ENCODE measurements at places on chromosomes 16 and 17.

DNA sequence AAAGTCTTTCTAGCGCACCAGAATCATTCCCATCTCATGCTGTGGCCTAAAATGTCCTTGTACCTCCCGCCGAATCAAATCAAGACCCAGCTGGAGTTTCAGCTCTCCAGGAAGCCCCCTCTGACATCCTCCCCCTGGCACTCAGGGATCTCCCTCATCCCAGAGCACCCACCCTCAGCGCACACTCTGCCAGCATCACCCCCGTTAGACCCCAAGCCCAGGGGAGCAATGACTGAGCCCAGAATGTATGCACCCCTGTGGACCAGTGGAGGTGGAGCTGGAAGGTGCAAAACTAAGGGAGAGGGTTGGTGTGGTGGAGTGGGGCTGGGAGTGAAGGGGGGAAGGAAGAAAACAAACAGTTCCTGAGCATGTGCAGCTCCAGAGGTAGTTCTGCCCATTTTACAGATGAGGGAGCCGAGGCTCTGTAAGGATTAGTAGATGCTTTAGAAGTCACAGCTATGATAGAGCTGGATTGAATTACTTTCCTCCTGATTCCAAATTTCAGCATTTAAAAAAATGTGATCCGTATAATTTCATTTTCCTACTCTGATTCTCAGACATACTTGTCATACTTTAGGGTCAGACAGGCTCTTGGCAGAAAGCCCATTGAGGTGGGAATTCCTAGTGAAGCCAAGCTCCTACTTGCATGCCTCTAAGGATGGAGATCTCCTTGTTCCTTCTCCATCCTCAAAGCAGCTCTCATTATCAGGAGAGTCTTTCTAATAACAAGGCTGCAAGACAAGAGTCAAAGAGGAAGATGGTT is 242.7 kb downstream of the KATNIP start:
- DNase-seq = no peak

DNA sequence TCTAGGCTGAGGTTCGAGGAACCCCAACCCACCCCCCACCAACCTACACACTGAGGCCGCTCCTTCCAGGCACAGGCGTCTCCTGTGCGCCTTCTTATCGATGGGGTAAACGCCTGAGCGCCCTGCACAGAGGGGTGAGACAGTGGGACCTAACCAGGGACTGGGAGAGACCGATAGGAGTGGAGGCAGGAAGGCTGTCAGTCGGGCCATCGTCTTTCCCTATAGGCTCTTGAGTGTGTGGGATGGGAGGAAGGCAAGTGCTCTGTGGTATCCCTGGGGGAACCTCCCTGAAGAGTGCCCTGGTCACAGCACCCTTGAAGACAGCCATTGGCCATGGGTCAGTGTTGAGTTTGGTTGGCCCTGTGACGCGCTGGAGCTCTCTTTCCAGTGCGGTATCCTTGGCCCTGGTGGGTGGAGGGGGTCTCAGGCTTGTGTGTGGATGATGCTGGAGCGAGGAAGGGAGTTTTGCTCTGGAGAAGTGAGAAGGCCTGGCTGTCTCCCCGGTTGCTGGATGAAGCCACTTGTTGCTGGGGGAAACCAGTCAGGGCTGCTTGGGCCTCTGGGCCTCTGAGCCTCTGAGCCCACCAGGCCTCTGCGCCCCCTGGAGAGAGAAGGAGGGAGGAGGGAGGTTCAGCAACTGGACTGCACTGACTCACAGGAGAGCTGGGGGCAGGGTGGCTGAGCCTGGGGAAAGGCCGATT is 1.7 kb downstream of the GPRC5C start:
- peak; percentile 69 for DNase-seq

- DNase-seq = no peak
Observed at GRCh38 chr16:75390926-75391653, 42.2 kb downstream of the CFDP1 start.

- no peak for DNase-seq
Observed at GRCh38 chr17:1251866-1252608, 18.2 kb upstream of the BHLHA9 start.

- DNase-seq = peak; percentile 94
Observed at GRCh38 chr17:17044846-17045561, 2.7 kb downstream of the MPRIP start.

- DNase-seq = no peak
Observed at GRCh38 chr17:15119968-15120367, 145.2 kb downstream of the PMP22 start.

GRCh38 chr16:80556481-80556880 is 15.7 kb downstream of the DYNLRB2 start:
- DNase-seq = no peak

- DNase-seq = no peak
Observed at GRCh38 chr17:601926-602303, 112.7 kb downstream of the VPS53 start.

- no peak for DNase-seq
Observed at GRCh38 chr16:53822936-53823529, 119.1 kb downstream of the FTO start.

DNA sequence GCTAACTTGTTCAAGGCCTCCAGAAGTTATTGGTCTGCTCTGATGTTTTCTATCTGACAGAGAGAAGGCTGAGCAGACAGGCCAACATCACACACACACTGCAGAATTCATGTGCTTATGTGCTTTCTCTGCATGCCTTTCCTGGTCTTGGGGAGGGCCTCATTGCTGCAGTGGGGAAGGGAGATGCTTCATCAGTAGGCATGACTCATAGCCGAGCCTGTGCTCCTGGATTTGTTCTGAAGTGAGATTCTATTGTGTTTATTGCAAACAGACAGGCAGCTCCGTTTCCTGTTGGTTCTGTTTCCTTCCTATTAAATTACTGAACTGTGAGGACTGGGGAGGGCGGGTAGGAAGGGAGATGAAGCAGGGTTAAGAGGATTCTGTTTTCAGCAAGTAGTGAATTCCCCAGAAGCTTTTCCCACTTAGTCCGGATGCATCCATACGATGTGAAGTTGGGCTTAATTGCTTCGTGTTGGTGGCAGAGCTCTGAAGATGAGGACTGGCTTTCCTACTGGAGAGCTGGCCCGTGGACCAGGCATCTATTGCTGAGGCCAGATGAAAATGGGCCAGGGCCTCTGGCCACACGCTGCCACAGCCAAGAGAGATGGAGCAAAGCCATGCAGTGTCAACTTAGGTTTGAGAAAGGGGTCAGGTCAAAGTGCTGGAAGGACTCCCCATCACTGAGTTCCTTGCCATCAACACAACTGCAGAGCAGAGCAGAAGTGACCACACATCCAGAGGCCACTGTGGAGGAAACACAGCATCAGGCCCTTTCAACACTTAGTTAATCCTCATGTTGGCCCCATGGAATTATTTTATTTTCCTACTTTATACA is 179.3 kb downstream of the UTP18 start:
- peak; percentile 18 for DNase-seq

DNA sequence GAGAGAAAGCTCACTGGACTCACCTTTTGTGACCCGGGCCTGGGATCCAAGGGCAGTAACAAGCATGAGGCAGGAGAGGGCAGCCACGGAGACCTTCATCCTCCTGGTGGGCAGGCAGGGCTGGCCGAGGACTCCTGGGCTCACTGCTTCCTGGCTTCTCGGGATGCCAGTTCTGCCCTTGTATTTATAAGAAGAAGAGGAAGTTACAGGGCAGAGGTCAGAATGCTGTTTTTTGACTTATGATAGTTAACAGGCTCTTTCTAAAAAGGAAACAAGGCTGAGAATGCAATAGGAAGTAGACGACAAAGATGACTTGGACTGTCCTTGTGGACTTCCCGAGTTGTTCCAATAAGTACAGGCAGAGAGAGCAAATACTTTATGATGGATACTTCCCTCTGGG is at the start of gene CCL23:
TSS of gene CCL23 (minus strand) at position 174 of the 400 bp plus-strand sequence. CDS start at position 99, 75 bp downstream.
- DNase-seq = no peak

DNA sequence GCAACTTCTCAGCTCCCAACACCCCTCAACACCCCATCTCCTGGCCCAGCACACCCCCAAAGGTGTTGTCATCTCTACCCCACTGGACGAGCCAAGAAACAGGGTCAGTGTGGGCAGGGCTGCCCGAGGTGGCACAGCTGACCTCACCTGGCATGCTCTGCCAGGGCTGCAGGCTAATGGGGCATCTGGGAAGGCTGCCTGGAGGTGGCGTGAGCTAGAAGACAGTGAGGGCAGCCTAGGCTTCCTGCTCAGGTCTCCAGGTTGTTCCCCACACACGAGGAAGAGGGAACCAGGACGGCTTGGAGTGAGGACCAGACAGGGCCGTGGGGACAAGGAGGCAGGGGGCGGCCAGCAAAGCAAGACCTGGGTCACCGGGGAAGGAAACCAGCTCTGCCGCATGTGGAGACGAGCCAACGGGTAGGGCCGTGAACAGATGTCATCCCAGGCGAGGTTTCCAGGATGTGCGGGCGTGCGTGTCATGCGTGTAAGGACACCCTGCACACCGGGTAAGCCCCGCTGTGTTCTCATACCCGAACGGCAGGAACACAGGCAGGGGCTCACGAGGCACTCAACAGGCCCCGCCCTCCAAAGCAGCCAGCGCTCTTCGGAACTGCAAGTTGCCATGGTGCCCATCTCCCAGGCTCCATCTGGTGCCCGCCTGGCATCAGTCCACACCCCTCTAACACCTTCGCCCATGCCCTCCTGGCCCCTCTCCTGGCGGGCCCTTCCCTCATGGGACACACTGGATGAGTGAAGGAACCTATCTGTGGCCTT is 29.6 kb upstream of the PVALEF start:
- no peak for DNase-seq

DNA sequence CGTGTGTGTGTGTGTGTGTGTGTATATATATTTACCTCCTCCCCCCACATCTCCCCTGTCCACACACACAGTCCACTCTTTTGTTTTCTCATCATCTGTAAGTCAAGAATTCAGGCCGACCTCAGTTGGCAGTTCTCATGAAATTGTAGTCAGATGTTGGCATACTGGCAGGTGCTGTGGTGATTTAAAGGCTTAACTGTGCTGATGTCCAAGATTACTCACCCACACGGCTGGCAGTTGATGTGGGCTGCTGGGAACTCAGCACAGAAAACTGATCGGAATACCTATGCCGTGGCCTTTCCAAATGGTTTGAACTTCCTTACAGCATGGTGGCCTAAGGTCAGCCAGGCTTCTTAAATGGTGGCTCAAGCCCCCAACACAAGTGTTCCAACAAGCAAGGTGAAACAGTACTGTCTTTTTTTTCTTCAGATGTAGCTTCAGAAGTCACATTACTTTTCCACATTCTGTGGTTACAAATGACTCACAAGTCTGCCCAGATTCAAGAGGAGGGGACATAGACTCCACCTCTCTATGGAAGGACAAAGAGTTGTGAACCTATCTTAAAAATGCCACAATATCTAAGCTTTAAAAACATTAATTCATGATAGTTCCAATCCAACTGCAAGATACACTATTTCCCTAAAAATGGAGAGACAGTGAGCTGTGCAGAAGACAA is 198.5 kb upstream of the HS3ST4 start:
- DNase-seq = peak; percentile 16

DNA sequence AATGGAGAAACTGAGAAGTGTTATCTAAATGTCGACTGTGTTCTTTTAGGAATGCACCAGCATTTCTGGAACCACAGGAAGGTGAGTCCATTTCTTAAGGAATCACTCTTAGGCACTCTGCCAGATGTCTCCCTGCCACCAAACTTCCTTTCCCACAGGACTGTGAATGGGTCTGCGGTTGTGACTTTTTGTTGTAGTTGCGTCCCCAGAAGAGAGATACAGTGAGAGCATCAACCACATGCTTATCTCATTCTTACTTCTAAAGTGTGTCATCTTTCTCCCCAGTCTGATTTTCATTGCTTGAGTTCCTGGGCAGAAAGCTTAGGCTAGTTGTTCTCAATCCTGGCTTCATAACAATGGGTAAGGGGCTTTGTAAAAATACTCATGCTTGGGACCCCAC is 13.4 kb downstream of the ITPRIPL2 start:
- no peak for DNase-seq

DNA sequence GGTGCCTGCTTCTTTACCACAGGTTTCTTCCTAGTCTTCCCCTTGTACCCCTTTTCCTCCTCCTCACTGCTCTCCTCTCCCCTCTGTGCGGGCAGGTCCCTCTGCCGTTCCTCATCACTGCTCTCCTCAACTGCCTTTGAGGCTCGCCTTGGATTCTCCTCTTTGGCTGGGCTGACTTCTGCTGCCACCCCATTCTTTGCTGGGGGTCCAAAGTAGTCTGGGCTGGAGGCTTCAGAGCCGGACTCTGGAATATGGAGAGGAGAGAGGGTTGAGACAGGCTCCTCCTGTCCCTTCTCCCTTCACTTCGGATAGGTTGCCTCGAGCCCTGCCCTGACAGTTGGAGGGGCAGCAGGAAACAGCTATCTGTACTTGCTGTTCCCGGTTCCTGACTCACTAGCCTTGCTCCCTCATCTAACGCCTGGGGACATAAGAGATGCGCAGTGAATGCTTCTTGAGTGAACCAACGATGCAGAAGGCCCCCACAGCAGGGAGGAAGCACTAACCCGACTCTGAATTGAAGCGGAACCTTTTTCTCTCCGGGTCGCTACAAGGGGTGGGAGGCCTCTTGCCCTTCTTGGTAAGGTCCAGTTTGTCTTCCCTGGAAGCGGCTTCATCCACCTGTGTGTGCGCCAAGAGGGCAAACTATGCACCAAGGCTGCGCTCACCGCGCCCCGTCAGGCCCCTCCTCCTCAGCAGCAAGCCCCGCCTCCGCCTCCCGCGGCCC is 655 bp downstream of the HIRIP3 start:
- peak; percentile 93 for DNase-seq

GRCh38 chr17:80183581-80184422 is 14.0 kb downstream of the CARD14 start:
- no peak for DNase-seq

GRCh38 chr16:89241187-89242007 is 23.9 kb downstream of the ZNF778 start:
- peak; percentile 78 for DNase-seq

DNA sequence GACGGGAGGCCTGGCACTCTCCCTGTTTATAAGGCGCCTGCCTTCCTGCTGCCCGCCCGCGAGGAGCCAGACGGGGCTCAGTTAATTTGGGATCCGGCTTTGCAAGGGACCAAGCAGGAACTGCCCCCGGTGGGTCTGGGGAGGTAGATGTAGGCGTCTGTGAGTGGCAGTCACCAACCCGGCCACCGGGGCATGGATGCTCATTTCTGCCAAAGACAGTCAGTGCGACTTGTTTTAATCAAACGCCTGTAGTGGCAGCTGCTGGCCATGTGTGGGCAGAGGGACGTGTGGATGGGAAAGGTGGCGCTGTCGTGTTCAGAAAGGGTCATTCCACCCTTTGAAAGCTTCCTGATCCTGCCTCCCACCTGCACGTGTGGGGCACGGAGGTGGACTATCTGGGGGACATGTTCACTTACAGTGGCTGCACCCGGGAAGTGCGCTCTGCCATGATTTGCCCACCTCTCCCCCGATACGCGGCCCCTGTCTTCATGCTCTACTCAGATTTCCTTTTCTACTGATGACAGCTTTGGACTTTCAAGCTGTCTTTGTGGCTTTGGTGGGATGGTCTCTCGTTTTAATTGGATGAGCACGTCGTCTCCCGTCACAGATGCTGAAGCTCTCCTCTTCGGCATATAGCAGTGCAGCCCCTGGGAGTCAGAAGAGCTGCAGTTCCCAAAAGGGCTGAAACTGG is 60.3 kb upstream of the CIBAR2 start:
- DNase-seq = peak; percentile 26

- no peak for DNase-seq
Observed at GRCh38 chr16:74218871-74219270, 77.7 kb upstream of the PSMD7 start.

Data from RPMI7951 (cell line).